ENCODE measurements at places on chromosomes 11 and 22.
A peak's percentile ranks its signal among the peaks of the same experiment; 100 is the strongest.

GRCh38 chr11:69280451-69280850 lies 13.5 kb upstream of the MYEOV start:
- no peak for DNase-seq
- no peaks in the 10 kb centered on the region for H3K4me1 ChIP-seq
- H3K4me3 ChIP-seq: no peak overlapping the region
- no peaks in the 10 kb centered on the region for H3K36me3 ChIP-seq
- H3K27ac ChIP-seq: no peak overlapping the region

DNA sequence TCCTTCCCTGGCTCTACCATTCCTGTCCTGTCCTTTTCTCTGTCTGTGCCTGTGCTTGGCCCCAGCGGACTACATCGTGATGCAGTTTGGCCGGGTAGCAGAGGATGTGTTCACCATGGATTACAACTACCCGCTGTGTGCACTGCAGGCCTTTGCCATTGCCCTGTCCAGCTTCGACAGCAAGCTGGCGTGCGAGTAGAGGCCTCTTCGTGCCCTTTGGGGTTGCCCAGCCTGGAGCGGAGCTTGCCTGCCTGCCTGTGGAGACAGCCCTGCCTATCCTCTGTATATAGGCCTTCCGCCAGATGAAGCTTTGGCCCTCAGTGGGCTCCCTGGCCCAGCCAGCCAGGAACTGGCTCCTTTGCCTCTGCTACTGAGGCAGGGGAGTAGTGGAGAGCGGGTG lies 20.4 kb downstream of the TUB start:
- no peak for DNase-seq
- H3K27ac ChIP-seq: peak overlapping the region; percentile 11
- H3K36me3 ChIP-seq: no peaks in the 10 kb centered on the region
- no peaks in the 10 kb centered on the region for H3K4me1 ChIP-seq

DNA sequence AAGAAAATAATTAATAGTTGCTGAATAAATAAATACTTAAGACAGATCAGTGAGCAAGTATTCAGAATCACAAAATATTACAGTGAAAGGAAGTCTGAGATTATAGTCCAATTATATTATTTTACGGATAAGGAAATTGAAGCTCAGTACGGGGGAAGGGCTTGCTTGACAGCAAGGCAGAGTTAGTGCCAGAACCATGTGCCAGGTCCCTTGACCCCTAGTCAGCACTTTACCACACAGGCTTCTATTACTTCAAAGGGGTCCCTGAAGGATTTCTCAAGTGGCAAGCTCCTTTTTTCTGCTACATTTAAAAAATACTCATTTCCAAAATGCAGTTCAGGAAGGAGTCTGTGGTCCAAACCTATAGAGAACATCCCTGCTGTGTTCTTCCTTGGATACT lies 85.3 kb downstream of the CLPB start:
- no peaks in the 10 kb centered on the region for H3K27me3 ChIP-seq
- H3K27ac ChIP-seq: no peak overlapping the region
- H3K4me3 ChIP-seq: no peak overlapping the region
- H3K4me1 ChIP-seq: no peaks in the 10 kb centered on the region

DNA sequence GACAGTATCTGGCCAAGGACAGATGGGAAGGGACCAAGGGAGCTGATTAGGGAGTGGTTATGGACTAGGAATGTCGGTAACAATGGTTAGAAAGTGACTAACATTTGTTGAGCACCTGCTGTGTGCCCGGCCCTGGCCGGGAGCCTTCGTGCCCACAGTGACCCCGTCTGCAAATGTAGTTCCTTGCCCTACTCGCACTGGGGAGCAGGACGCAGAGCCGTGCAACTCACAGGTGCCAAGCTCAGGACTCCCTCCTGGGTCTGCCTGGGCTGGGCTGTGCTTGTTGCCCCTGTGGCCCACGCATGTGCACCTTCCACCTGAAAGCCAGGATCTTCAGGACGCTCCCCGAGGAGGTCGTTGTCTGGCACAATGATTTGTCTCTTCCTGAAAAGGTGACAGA lies 56.7 kb upstream of the PPP6R3 start:
- DNase-seq: no peak
- no peaks in the 10 kb centered on the region for H3K4me1 ChIP-seq
- H3K27ac ChIP-seq: no peak overlapping the region
- H3K27me3 ChIP-seq: no peaks in the 10 kb centered on the region
- peaks cover 1% of the 10 kb centered on the region for H3K36me3 ChIP-seq

GRCh38 chr11:74288161-74288560 lies 23.3 kb downstream of the P4HA3 start:
- DNase-seq: no peak
- H3K27ac ChIP-seq: no peak overlapping the region
- no peaks in the 10 kb centered on the region for H3K4me1 ChIP-seq

- H3K4me3 ChIP-seq: peak overlapping the region; percentile 46
- no peak for DNase-seq
- H3K27ac ChIP-seq: no peak overlapping the region
- H3K4me1 ChIP-seq: peaks cover 14% of the 10 kb centered on the region
- H3K27me3 ChIP-seq: peaks cover 43% of the 10 kb centered on the region
- H3K36me3 ChIP-seq: peaks cover 3% of the 10 kb centered on the region
These were observed 1.5 kb downstream of the MICAL3 start for GRCh38 chr22:18022876-18023275.

GRCh38 chr11:114130115-114130576 lies 70.6 kb downstream of the ZBTB16 start:
- peaks cover 23% of the 10 kb centered on the region for H3K27me3 ChIP-seq
- H3K4me1 ChIP-seq: peaks cover 19% of the 10 kb centered on the region
- H3K4me3 ChIP-seq: no peak overlapping the region
- H3K36me3 ChIP-seq: no peaks in the 10 kb centered on the region
- DNase-seq: no peak
- H3K27ac ChIP-seq: no peak overlapping the region

- H3K27ac ChIP-seq: no peak overlapping the region
- no peaks in the 10 kb centered on the region for H3K36me3 ChIP-seq
- no peaks in the 10 kb centered on the region for H3K27me3 ChIP-seq
- no peak overlapping the region for H3K4me3 ChIP-seq
- no peak for DNase-seq
These were observed 2.2 kb downstream of the GLB1L3 start for GRCh38 chr11:134278356-134278755.

DNA sequence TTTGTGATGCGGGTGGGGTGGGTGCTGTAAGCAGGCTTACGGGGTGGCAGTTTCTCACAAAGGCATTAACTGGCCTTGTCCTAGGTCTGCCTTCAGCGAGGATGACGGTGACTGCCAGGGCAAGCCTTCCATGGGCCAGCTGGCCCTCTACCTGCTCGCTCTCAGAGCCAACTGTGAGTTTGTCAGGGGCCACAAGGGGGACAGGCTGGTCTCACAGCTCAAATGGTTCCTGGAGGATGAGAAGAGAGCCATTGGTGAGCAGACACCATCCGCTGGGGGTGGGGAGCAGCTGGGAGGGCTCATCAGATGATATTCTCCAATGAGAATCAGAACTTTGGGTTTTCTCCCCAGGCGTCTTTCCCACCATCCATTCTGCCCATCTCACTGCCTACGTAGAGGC lies 5.8 kb downstream of the TCN2 start:
- no peak for DNase-seq
- no peak overlapping the region for H3K4me3 ChIP-seq
- H3K36me3 ChIP-seq: no peaks in the 10 kb centered on the region
- peaks cover 51% of the 10 kb centered on the region for H3K27me3 ChIP-seq
- no peaks in the 10 kb centered on the region for H3K4me1 ChIP-seq

GRCh38 chr11:66335531-66336233 lies 552 bp downstream of the RIN1 start:
- peaks cover 18% of the 10 kb centered on the region for H3K4me1 ChIP-seq
- H3K27me3 ChIP-seq: no peaks in the 10 kb centered on the region
- no peak for DNase-seq
- H3K27ac ChIP-seq: peak overlapping the region; percentile 80
- H3K36me3 ChIP-seq: peaks cover 18% of the 10 kb centered on the region

DNA sequence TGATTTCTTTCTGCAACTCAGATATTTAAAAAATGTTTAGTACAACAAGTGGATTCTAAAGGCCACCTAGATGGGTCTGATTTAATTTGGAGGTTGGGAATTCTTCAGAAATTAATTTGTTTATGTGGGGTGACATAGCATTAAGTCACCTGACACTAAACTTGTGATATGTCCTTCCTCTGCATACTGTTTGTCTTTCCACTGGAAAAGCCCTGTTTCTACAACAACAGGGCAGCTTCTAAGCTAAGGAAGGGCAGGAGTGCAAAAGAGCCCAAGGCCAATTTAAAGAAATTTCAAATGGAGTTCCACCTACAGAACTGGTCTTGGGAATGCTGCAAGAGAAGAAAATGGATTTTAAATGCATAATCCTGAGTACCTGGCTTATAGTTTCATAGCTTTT lies 319.2 kb downstream of the SOX6 start:
- H3K36me3 ChIP-seq: no peaks in the 10 kb centered on the region
- H3K27me3 ChIP-seq: no peaks in the 10 kb centered on the region
- no peak overlapping the region for H3K27ac ChIP-seq

DNA sequence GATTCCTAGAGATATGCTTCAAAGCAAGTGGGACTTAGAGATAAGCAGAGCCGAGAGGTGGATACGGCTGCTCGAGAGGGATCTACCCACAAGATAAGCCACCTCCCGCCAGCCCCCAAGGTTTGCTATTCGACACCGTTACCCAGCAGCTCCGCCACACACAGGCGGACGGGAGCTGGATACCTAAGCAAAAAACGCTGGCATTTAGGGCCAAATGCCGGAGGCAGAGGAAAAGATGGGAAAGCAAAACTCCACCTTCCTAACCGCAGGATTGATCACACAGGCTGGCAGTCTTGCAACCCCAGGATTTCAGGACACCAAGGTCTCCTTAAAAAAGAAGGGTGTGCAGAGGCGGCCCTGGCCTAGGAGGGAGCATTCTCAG lies 709 bp downstream of the FTH1 start:
- peaks cover 69% of the 10 kb centered on the region for H3K36me3 ChIP-seq
- peak overlapping the region; percentile 90 for H3K4me3 ChIP-seq
- H3K27me3 ChIP-seq: no peaks in the 10 kb centered on the region

DNA sequence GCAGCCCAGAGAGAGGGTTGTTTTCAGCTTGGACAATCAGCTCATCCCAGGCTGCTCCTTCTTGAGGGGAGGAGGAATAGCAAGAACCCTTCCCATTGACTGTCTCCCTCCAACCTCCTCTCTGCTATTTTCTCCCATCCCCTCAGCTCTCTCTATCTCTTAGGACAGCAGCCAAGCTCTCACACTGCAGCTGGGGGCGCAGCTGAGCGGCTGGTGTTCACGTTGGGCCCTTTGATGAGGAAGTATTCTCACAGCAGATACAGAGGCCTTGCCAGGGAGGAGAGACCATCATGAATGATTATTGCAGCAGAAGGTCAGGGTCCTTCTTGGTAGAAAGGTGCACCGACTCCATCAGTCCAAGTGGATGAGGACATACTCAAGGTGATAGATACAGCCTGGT lies 26.5 kb upstream of the CADM1 start:
- no peaks in the 10 kb centered on the region for H3K36me3 ChIP-seq
- DNase-seq: no peak
- H3K27ac ChIP-seq: no peak overlapping the region
- peaks cover 47% of the 10 kb centered on the region for H3K27me3 ChIP-seq
- H3K4me3 ChIP-seq: no peak overlapping the region

- DNase-seq: peak; percentile 2
- no peaks in the 10 kb centered on the region for H3K27me3 ChIP-seq
- H3K27ac ChIP-seq: peak overlapping the region; percentile 16
- no peak overlapping the region for H3K4me3 ChIP-seq
- H3K4me1 ChIP-seq: no peaks in the 10 kb centered on the region
These were observed 29.9 kb downstream of the KCNQ1OT1 start for GRCh38 chr11:2669634-2670469.

DNA sequence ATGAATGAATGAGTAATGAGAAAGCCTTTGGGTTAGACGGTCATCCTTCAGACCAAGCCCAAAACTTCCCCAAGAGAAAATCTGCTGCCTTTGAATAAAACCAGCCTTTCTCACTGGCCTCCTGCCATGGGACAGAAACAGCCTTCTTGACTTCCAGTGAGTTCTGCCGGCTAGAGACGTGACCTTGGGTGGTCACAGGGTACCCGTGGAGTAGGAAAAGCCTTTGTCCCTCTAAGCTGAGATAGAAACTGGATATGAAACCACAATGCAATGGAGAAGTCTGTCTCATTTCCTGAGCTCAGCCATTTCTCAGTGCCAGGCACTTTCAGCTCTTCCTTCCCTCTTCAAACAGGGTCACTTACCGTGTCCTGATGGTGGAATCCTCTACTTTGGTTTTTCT lies 21.2 kb upstream of the YWHAH start:
- no peaks in the 10 kb centered on the region for H3K4me1 ChIP-seq
- no peak overlapping the region for H3K4me3 ChIP-seq
- no peak overlapping the region for H3K27ac ChIP-seq
- H3K36me3 ChIP-seq: peaks cover 1% of the 10 kb centered on the region
- DNase-seq: no peak

DNA sequence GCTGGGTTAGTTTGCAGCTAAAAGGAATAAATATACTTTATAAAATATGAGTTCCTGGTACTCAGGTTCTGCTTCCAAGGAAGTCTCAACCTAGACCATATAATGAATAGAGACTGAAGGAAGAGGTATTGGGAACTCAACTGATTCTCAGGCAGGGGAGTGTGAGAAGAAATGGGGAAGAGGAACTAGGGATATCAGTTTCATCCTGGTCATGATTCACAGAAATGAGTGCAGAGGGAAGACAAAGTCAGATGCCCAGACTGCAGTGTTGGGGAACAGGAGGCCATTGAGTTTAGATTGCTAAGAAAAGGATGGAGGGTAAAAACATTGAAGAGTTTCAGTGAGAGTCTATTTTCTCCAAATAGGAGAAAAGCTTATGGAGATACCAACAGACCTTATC lies 28.8 kb downstream of the PLAAT5 start:
- DNase-seq: no peak
- H3K4me1 ChIP-seq: no peaks in the 10 kb centered on the region
- no peak overlapping the region for H3K4me3 ChIP-seq
- no peaks in the 10 kb centered on the region for H3K27me3 ChIP-seq
- H3K27ac ChIP-seq: no peak overlapping the region

DNA sequence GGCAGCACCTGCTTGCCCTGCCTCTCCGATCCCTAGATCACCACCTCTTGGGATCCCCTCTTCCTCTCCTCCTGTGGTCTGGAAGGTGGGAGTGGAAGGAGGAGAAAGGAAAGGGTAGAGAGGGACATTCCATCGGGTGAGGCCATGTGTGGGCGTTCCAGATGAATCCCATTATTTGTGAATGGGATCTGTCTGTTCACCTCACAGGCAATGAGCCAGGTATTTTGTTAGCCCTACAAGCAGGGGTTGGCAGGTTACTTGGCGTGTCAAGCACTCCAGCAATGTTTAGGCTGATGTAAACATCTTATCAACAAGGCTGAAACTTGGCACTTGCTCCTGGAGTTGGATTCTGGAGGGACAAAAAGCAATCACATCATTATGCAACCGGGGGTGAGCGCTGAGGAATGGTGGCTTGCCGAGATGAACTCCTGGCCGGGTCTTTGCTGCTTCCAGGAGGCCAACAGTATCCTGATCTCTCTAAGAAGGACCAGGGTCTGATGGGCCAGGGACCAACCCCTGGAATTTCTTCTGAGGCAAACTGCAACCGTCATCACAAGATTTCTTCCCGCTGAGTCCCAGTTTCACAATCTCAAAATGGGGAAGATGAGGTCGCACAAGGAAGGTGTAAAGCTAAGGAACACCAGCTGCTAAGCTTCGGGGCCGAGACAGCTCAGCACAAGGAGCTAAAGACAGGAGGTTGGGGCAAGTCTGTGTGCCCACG lies 7.8 kb downstream of the ADAMTS8 start:
- peaks cover 62% of the 10 kb centered on the region for H3K27me3 ChIP-seq
- no peak for DNase-seq
- H3K27ac ChIP-seq: no peak overlapping the region
- no peaks in the 10 kb centered on the region for H3K4me1 ChIP-seq

- no peak overlapping the region for H3K27ac ChIP-seq
- H3K27me3 ChIP-seq: peaks cover 42% of the 10 kb centered on the region
- no peaks in the 10 kb centered on the region for H3K4me1 ChIP-seq
- no peak for DNase-seq
- no peaks in the 10 kb centered on the region for H3K36me3 ChIP-seq
These were observed 54.8 kb downstream of the CHST1 start for GRCh38 chr11:45610627-45611026.

- H3K36me3 ChIP-seq: peaks cover 33% of the 10 kb centered on the region
- no peak overlapping the region for H3K4me3 ChIP-seq
- H3K4me1 ChIP-seq: peaks cover 16% of the 10 kb centered on the region
These were observed 12.1 kb downstream of the DCUN1D5 start for GRCh38 chr11:103079833-103080232.

Data from central memory CD8-positive, alpha-beta T cell (primary cell).